Foreskin keratinocyte (primary cell): ENCODE measurements at places on chromosomes 7 and 10. TPM values are rescaled to one million over a fixed set of nuclear protein-coding genes. Genes with fewer than 3 reads are reported as not detected.

AKR1C8 gene
- not detected in 2 replicates for total RNA-seq

CLEC2L gene
- not detected in 2 replicates for total RNA-seq

BLNK gene
- not detected in 2 replicates for total RNA-seq

SHLD2 gene
- total RNA-seq, result 22.1 and 23.9 TPM in 2 replicates

FOXI2 gene
- not detected in 2 replicates for total RNA-seq

IGFBP3 gene
- 0.58 and 0.63 TPM in 2 replicates for total RNA-seq

CFAP43 gene
- total RNA-seq, result 0.14 and 0.27 TPM in 2 replicates

OLAH gene
- not detected in 2 replicates for total RNA-seq

PLAU gene
- 630 and 1,498 TPM in 2 replicates for total RNA-seq

PLEKHA1 gene
- total RNA-seq, result 48.6 and 54.8 TPM in 2 replicates

NAT16 gene
- not detected in 2 replicates for total RNA-seq

ELMO1 gene
- not detected in 2 replicates for total RNA-seq

FEZF1 gene
- not detected in 2 replicates for total RNA-seq

CRYGN gene
- total RNA-seq, result not detected in 2 replicates

SFTPD gene
- 0.07 TPM in 1 of 2 replicates, not detected in the other for total RNA-seq

ANKRD7 gene
- 0.71 and 1.1 TPM in 2 replicates for total RNA-seq

CYP2C18 gene
- not detected in 2 replicates for total RNA-seq

HSPA14 gene
- 23.4 and 23.6 TPM in 2 replicates for total RNA-seq

RELN gene
- not detected in 2 replicates for total RNA-seq

GNG11 gene
- total RNA-seq, result 1.7 and 2.4 TPM in 2 replicates

WNT2 gene
- total RNA-seq, result not detected in 2 replicates

ABCA13 gene
- 0.31 and 0.71 TPM in 2 replicates for total RNA-seq

RHOBTB1 gene
- 3.4 and 3.7 TPM in 2 replicates for total RNA-seq

PRXL2A gene
- 39.8 and 53.7 TPM in 2 replicates for total RNA-seq

IFIT1B gene
- total RNA-seq, result not detected in 2 replicates

TAS2R4 gene
- total RNA-seq, result 0.31 and 0.39 TPM in 2 replicates

ANK3 gene
- total RNA-seq, result 10.1 and 11.6 TPM in 2 replicates

ADAM8 gene
- 137 and 180 TPM in 2 replicates for total RNA-seq

PALD1 gene
- total RNA-seq, result 0.04 and 0.07 TPM in 2 replicates

RADIL gene
- total RNA-seq, result 0.04 and 0.07 TPM in 2 replicates

CCDC186 gene
- 13.9 and 14.6 TPM in 2 replicates for total RNA-seq

ATOH7 gene
- 0.07 TPM in 1 of 2 replicates, not detected in the other for total RNA-seq

FAM25A gene
- 0.56 TPM in 1 of 2 replicates, not detected in the other for total RNA-seq

ZP3 gene
- total RNA-seq, result 7.8 and 10.2 TPM in 2 replicates

CALHM1 gene
- total RNA-seq, result not detected in 2 replicates

ARHGEF35 gene
- total RNA-seq, result 13.7 and 29.0 TPM in 2 replicates
